Activated CD4-positive, alpha-beta T cell treated with anti-CD3 and anti-CD28 coated beads, Interleukin-2, amount 10 ng/mL, durations not matched to agents 7 days and 5 days (primary cell): ENCODE measurements at places on chromosomes 3 and 15. TPM values are rescaled to one million over a fixed set of nuclear protein-coding genes. Genes with fewer than 3 reads are reported as not detected.

- H3K36me3 ChIP-seq = no peaks in the 10 kb centered on the region
- H3K4me3 ChIP-seq = peak within 1 kb of the TSS; percentile 70
- peak; percentile 84 for DNase-seq
- no peak within 1 kb of the TSS for H3K27ac ChIP-seq
- H3K4me1 ChIP-seq = peaks cover 9% of the 10 kb centered on the region
- peaks cover 2% of the 10 kb centered on the region for H3K27me3 ChIP-seq
These were observed at the start of gene GRAMD1C for GRCh38 chr3:113838631-113839209. Gene GRAMD1C (plus strand): TSS chr3:113838788. CDS start chr3:113838910, 122 bp downstream.

DNA sequence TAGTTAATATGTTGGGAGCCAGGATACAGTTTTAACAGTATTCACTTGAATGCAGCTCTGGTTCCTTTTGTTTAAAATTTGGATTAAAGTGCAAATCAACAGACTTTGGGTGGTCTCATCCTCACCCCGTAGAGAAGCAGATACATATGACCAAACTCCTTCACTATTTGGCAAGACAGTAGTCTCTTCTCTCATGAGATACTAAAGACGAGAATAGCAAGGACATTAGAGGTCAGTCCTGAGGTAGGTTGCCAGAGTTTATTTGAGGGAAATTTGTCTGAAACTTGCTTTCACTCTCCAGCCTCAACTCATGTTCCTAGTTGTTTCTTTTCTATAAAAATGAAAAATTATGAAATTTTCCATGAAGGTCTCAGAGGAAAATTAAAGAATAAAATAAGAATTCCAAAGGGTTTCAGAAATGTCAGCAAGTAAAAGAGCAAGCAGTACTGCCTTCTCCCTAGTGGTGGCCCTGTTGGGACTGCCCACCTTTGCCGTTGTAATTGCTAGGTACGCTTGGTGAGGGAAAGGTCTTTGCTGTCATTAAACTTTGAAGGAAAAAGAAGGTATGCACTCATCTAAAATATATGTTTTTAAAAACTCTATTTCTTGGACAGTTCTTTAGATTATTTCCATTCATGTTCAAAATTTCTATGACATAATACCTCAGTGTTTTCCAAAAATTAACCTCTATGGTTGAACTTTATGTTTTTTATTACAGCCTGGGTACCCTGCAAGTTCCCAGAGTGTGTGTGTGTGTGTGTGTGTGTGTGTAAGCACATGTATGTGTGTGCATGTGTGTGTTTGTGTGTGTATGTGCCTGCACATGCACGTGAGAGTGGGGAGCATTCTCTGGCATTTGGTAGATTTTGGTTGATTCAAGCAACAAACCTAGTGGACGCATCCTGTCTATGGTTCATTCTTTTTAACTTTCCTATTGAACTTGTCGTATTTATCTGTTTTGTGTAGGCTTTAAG, 111.4 kb downstream of the CMSS1 start:
- H3K4me3 ChIP-seq = no peak overlapping the region
- no peak for DNase-seq
- no peak overlapping the region for H3K27ac ChIP-seq
- no peaks in the 10 kb centered on the region for H3K4me1 ChIP-seq

GRCh38 chr3:172580680-172581401, 57.6 kb upstream of the TNFSF10 start:
- H3K27ac ChIP-seq = peak overlapping the region; percentile 93
- H3K27me3 ChIP-seq = no peaks in the 10 kb centered on the region
- peak overlapping the region; percentile 64 for H3K4me3 ChIP-seq

GRCh38 chr3:12195231-12195630, 36.5 kb upstream of the TIMP4 start:
- peaks cover 30% of the 10 kb centered on the region for H3K4me1 ChIP-seq
- no peak for DNase-seq
- no peak overlapping the region for H3K4me3 ChIP-seq
- H3K36me3 ChIP-seq = no peaks in the 10 kb centered on the region

DNA sequence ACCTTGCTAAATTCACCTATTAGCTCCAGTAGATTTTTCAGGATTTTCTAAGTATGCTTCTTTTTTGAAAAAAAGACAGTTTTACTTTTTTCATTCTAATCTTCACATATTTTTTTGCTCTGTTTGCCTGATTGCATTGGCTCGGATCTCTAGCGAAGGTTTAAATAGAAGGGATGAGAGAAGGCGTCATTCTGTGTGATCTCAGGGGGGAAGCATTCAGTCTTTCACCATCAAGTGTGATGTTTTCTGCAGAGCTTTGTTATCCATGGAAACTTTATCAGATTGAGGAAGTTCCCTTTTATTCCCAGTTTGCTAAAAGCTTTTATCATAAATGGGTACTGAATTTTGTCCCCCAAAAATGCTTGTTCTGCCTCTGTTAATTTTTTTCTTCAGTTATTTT, 120.3 kb downstream of the LRRK1 start:
- no peaks in the 10 kb centered on the region for H3K4me1 ChIP-seq
- no peak overlapping the region for H3K27ac ChIP-seq
- H3K36me3 ChIP-seq = no peaks in the 10 kb centered on the region
- DNase-seq = no peak
- peaks cover 47% of the 10 kb centered on the region for H3K27me3 ChIP-seq

DNA sequence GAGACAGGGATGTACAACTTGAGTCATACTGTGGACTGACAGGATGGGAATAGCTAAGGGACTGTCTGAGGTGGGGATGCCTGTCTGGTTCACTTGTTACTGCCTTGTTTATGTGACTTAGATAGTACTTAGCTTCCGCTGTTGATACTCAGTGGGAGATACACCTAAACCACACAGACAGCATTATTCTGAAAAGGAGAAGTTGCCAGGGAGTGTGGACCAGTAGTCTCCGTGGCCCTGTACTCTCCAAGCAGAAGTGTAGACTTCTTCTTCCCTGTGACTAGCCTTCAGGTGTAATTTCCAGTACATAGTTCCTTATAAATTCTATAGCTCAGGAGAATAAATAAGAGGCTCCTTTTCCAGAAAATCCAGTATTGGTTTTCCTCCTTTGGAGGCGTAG, 5.1 kb downstream of the HIGD2B start:
- peaks cover under 1% of the 10 kb centered on the region for H3K36me3 ChIP-seq
- no peak overlapping the region for H3K4me3 ChIP-seq
- peaks cover 29% of the 10 kb centered on the region for H3K27me3 ChIP-seq
- no peak for DNase-seq

- H3K4me1 ChIP-seq = no peaks in the 10 kb centered on the region
- no peak for DNase-seq
- no peaks in the 10 kb centered on the region for H3K36me3 ChIP-seq
- H3K4me3 ChIP-seq = no peak overlapping the region
These were observed 445.0 kb upstream of the GOLIM4 start for GRCh38 chr3:168540726-168541125.

DNA sequence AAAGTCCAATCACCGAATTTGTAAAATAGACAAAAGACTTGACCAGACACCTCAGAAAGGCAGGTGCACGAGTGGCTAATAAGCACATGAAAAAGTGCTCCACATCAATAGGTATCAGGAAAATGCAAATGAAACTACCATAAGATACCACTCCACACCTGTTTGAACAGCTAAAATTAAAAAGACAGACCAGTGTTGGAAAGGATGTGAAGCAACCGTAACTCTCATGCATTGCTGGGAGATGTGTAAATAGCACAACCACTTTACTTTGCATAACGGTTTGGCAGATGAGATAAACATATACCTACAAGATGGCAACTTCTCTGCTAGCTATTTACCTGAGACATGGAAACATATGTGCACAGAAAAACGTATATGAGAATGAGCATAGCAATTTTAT, 56.9 kb downstream of the CADPS start:
- DNase-seq = no peak
- peaks cover 13% of the 10 kb centered on the region for H3K4me1 ChIP-seq
- no peaks in the 10 kb centered on the region for H3K36me3 ChIP-seq
- H3K4me3 ChIP-seq = no peak overlapping the region
- H3K27me3 ChIP-seq = no peaks in the 10 kb centered on the region
- H3K27ac ChIP-seq = no peak overlapping the region

DNA sequence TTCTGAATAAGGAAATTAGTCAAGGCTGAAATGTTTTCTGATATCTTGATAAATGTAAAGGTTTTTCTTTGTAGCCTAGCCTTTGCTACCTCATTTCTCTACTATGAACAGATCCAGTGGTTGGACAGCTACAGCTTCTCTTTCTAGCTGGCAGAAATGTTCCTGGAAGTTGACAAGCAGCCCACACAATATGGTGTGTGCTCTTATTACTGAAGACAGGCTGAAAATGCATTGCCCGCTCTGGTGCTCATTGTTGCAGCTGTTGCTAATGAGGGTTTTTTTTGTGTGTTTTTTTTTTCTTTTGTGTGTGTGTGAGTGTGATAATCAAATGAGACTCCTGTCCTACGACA, 844.3 kb upstream of the SEMA6D start:
- H3K27me3 ChIP-seq = no peaks in the 10 kb centered on the region
- no peak overlapping the region for H3K27ac ChIP-seq
- H3K4me1 ChIP-seq = no peaks in the 10 kb centered on the region
- no peaks in the 10 kb centered on the region for H3K36me3 ChIP-seq

DNA sequence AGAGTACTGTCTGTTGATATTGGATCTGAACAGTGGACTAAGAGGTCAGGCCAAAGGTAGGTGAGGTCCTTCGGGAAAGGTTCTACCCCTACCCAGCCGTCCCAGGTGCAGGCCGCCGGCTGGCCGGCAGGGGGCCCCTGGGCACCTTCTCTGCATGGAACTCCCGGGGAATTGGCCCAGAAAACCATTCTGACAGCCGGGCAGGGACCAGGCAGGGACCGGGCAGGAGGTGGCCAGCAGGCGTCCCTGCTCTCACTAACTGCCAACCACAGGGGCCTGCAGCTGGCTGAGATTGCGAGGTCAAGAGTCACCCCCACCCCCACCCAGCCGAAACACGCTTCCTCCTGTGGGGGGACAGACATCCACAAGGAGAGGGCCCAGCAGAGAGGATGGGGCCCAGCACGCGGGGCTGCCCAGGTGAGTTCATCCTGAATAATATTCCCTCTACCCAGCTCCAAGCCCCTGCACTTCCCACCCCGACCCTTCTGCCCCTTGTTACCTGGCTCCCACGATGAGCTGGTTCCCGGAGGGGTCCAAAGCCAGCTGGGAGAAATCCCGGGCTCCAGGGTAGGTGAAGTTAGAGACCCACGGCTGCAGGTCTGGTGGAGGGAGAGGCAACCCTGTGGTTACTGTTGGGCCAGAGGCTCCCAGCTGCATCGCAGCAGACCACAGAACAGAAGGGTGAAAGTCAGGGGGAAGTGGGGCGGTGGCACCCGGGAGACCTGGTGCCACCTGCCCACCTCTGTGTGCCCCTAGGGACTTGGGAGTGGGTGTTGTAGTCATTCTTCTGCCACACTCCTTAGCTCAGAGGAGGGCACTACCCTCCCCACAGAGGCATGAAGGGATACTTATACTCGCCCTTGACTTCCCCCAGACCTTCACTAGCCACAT, 84.4 kb downstream of the SEMA5B start:
- H3K4me1 ChIP-seq = peaks cover 3% of the 10 kb centered on the region
- no peak overlapping the region for H3K4me3 ChIP-seq
- DNase-seq = peak; percentile 26
- H3K27ac ChIP-seq = no peak overlapping the region
- no peaks in the 10 kb centered on the region for H3K36me3 ChIP-seq

GRCh38 chr3:177318559-177318958, 121.3 kb upstream of the TBL1XR1 start:
- H3K36me3 ChIP-seq = peaks cover 5% of the 10 kb centered on the region
- H3K27me3 ChIP-seq = no peaks in the 10 kb centered on the region
- H3K4me1 ChIP-seq = peaks cover 37% of the 10 kb centered on the region
- DNase-seq = no peak

DNA sequence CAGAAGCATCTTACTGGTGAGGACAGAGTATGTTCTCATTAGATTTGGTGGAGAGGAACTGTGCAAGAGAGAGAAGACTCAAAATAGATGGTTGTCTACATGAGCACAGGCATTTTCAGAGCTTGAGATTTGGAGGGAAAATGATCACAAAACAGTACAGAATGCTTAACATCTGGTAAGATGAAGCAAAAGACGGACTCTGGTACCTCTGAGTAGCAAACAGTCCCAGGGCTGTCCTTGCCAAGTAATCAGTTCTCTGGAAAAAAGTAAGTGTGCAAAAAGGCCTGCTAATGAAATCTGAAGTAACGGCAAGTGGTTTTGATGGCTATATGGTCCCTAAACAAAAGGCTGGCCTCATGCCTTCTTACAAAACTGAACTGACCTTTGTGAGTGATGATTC, 414.2 kb downstream of the CNTN4 start:
- H3K27me3 ChIP-seq = no peaks in the 10 kb centered on the region
- no peak overlapping the region for H3K4me3 ChIP-seq
- no peaks in the 10 kb centered on the region for H3K4me1 ChIP-seq
- no peaks in the 10 kb centered on the region for H3K36me3 ChIP-seq
- H3K27ac ChIP-seq = no peak overlapping the region

DNA sequence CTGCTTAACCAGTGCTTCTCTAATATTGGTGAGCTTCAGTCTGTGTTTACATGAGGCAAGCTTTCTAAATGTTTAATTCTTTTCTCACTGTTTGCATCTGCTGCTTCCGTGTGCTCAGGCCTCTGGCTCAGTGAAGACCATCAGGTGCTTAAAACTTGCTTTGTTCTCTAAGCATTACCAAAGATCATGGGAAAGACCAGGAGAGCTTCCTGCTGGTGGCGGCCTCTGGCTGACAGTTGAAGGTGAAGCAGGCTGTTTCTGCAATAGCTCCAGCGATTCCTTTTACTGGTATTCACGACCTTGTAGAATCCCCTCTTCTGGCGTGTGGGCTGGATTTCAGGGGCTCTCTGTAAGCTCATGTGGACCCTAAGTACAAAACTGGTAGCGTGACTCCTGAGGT, 45.1 kb downstream of the EDEM1 start:
- no peaks in the 10 kb centered on the region for H3K36me3 ChIP-seq
- peaks cover 4% of the 10 kb centered on the region for H3K27me3 ChIP-seq
- H3K4me3 ChIP-seq = no peak overlapping the region
- H3K4me1 ChIP-seq = no peaks in the 10 kb centered on the region

The ANAPC13 gene
- 33.5 TPM for total RNA-seq

The GOLGA6C gene
- total RNA-seq = not detected

The MKRN3 gene
- 2.9 TPM for total RNA-seq

The EFCC1 gene
- 0.07 TPM for total RNA-seq

The SCN11A gene
- total RNA-seq = 0.02 TPM

The ERICH6 gene
- 0.50 TPM for total RNA-seq

The C2CD4A gene
- not detected for total RNA-seq

The FBXW12 gene
- not detected for total RNA-seq
